Aorta (tissue), 5 donors: ENCODE measurements at places on chromosomes 2 and 18. TPM values are rescaled to one million over a fixed set of nuclear protein-coding genes. Genes with fewer than 3 reads are reported as not detected.

DNA sequence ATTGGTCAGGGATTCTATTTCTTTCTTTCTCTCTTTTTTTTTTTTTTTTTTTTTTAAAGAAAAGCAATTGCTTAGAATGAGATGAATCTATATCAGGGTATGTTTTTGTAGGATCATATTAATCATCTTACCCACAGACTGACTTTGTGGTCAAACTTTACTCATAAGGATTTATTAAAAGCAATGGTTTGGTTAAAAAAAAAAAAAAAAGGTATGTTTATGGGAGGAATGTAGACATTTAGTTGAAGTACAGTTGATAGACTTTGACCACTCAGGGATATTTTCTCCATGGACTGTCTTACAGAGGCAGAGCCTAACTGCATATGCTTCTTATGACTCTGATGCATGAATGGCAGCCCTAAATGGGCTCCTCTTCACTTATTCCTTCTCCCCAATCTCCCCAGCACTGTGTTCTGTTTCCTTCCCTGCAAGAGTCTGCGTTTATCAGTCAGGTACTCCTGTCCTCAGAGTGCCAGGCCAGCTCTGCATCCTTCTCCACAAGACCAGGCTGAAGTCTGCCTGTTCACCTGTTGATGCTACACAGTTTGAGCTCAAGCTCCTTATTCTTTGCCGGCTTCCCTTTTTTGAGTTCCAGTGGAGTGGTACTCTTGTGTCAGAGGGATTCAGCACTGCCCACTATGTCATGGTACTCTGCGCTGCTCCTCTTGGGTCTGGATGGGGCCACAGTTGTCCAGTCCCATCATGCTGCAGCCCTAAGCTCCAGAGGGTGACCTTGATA is 24.3 kb downstream of the CRIM1 start:
- no peak for DNase-seq

- DNase-seq = no peak
These were observed 317.3 kb downstream of the RBM43 start for GRCh38 chr2:150944315-150944714.

- DNase-seq = no peak
These were observed 75.8 kb downstream of the ANKRD44 start for GRCh38 chr2:197234671-197235191.

DNA sequence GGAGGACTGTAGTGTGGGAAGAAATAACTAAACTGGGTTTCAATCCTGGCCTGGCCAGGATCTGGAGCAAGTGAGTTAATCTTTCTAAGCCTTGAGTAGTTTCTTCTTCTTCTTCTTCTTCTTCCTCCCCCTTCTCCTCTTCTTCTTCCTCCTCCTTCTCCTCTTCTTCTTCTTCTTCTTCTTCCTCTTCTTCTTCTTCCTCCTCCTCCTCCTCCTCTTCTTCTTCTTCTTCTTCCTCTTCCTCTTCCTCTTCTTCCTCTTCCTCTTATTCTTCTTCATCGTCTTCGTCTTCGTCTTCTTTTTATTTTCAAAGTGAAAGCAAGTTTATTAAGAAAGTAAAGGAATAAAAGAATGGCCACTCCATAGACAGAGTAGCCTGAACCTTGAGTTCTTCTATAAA is 6.5 kb upstream of the IL1RN start:
- no peak for DNase-seq

- DNase-seq = no peak
These were observed 437.4 kb downstream of the MEIS1 start for GRCh38 chr2:66872081-66872985.

DNA sequence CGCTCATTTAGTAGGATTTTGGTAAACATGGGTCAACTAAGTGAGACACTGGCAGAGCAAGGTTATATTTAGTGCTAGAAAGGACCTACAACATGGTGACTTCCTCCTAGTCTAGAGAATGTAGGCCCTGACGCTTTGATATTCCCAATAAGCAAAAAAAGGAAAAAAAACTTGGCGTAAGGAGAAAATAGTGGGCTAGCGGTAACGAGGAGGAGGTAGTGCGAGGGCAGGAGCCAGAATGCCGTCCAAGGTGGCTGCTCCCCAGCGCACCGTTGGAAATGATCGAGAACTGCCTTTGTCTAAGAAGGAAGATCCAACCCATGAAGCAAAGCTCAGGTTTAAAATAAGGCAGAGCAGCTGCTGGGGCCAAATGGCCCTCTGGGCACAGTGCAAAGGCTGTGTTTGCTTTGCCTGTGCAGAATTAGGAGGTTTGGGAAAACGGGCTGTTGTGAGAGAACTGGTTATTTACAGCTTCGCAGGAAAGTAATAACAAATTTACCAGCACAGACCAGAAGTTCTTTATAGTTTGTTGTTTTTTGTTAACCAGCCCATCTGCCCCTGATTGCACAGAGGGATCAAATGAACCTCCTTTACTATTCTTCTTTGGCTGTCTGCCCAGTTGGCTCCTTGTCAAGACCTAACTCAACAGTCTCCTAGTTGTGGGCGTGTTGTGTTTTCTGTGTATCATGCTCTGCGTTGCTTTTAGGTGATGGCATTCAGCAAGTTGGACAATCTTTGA is 86.6 kb downstream of the ITGB1BP1 start:
- no peak for DNase-seq

DNA sequence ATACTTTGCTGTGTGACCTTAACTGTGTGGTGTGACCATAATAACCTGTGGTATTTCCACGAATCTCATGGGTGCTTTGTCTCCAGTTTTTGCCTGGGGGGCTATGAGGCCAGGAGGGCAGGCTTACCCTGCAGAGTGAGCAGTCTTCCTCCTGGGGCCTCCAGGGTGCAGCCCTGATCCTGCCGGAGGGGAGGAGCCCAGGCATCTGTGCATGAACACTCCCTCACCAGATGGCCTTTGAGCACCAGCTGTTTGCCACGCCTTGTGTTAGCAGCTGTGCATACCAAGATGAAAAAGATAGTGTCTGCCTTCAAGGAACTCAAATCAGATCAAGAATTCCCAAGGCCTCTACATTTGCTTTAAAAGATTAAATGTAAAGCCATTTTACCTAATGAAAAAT is 75.0 kb upstream of the RBM44 start:
- DNase-seq = no peak

- DNase-seq = no peak
These were observed 211.0 kb downstream of the NEDD4L start for GRCh38 chr18:58254873-58255511.

GRCh38 chr2:158619496-158619895 is 162.7 kb downstream of the PKP4 start:
- DNase-seq = no peak

GRCh38 chr2:47631792-47632398 is 151.1 kb upstream of the MSH6 start:
- DNase-seq = peak; percentile 90

GRCh38 chr2:26521054-26521912 is 43.4 kb upstream of the OTOF start:
- DNase-seq = peak; percentile 26

CTAGE1 gene
- not detected for total RNA-seq

RGPD3 gene
- total RNA-seq = 0.18 TPM

NPHP1 gene
- 8.3 TPM for total RNA-seq

C1QL2 gene
- not detected for total RNA-seq
